ENCODE measurements at places on chromosomes 5 and 9.

DNA sequence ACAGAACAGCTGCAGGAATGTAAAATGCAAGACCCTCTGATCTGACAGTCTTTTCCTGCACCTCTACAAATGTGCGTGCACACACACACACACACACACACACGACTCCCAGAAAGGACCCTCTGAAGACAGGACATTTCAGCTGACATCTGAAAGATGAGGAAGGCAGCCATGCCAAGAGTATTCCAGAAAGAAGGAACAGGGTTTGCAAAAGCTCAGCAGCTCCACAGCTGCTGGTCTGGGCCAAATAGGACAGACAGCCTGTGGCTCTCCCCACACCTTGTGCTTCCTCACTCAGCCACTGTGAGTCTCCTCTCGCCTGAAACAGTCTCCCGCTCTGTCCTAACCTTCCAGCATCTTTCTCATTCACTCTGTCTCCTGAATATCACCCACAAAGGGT lies 189.0 kb downstream of the PALM2AKAP2 start:
- DNase-seq = no peak

- no peak for DNase-seq
Measured at GRCh38 chr9:114250235-114250568, 72.7 kb upstream of the ORM1 start.

DNA sequence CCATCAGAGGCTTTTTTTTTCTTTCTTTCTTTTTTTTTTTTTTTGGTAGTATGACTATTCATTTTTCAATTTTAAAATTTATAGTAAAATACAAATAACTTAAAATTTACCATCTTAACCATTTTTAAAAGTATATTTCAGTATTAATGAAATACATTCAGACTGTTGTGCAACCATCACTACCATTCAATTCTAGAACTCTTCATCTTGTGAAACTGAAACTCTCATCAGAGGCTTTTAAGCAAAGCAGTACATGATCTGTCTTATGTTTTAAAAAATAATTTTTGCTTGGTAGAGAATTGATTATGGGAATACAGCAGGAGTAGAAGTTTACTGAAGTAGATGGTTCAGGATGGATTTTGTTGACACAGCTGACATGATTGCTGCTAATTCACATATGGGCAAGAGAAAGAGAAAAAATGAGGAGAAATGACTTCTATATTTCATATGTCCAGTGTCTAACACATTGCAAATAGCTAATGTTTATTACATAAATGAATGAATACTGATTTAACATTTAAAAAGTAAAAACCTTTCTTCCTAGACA lies 13.4 kb downstream of the ELOVL7 start:
- no peak for DNase-seq

GRCh38 chr5:74766418-74766848 lies 484 bp downstream of the GFM2 start:
- DNase-seq = no peak

- DNase-seq = no peak
Measured at GRCh38 chr5:107607671-107608345, 62.9 kb downstream of the EFNA5 start.
